ENCODE measurements at places on chromosomes 5 and 9. TPM values are rescaled to one million over a fixed set of nuclear protein-coding genes. Genes with fewer than 3 reads are reported as not detected.

Gene FGF1
- 4.6 TPM for total RNA-seq

Gene UBTD2
- total RNA-seq: 39.9 TPM

Gene IL13
- not detected for total RNA-seq

Gene SLC36A2
- 0.07 TPM for total RNA-seq

Gene PRRX2
- 4.2 TPM for total RNA-seq

Gene PCDHGB5
- total RNA-seq: 3.8 TPM

Gene EFNA5
- total RNA-seq: 19.0 TPM

Gene RIGI
- total RNA-seq: 4.1 TPM

Gene C5orf58
- 1.4 TPM for total RNA-seq

Gene FYB1
- not detected for total RNA-seq

Gene TAF11L5
- not detected for total RNA-seq

Gene CCNI2
- 0.57 TPM for total RNA-seq

Gene SPAAR
- total RNA-seq: not detected
